Dermis blood vessel endothelial cell (primary cell): ENCODE measurements at places on chromosomes 4 and X. TPM values are rescaled to one million over a fixed set of nuclear protein-coding genes. Genes with fewer than 3 reads are reported as not detected.
A peak's percentile ranks its signal among the peaks of the same experiment; 100 is the strongest.

Gene MRPL1
- 33.2 and 40.5 TPM in 2 replicates for total RNA-seq

Gene CCNB3
- total RNA-seq = 0.88 TPM in 1 of 2 replicates, not detected in the other

Gene CLTRN
- total RNA-seq = 0.09 and 0.17 TPM in 2 replicates

Gene NUP62CL
- 0.23 TPM in 1 of 2 replicates, not detected in the other for total RNA-seq

DNA sequence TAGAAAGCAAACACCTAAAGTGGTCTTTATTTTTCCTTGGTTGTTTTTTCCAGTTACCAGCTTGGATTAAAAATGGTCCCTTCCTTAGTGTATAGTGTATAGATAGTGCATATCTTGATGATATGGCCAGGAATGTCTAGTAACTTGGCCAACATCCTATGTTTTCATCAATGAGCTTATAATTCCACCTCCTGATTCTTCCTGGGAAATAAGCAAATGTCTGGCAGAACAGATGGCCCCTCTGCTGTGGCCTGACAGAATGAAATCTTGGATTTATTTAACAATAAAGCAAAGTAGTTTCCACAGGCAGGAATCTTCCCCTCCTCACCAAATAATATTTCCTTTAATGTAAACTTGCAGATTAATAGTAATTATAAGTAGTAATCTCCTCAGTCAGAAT is 6.1 kb downstream of the SCARB2 start:
- no peak for DNase-seq

DNA sequence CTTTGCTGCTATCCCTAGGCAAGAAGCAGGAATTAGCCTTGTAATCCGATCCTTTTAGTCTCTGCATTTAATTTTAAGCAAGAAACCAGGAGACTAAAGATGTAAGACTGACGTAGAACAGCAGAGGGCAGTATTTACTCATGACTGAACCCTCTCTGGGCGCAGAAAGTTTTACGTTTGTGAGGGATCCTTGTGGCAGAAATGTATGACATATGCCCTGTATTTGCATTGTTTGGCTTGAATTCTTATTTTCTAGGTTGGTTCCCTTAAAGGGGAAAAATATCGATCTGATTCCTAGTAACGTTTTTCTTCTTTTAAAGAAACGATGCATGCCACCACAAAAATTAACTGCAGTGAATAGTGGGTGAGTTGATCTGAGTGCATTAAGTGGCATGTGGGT is 1.3 kb upstream of the FAT4 start:
- peak; percentile 94 for DNase-seq

DNA sequence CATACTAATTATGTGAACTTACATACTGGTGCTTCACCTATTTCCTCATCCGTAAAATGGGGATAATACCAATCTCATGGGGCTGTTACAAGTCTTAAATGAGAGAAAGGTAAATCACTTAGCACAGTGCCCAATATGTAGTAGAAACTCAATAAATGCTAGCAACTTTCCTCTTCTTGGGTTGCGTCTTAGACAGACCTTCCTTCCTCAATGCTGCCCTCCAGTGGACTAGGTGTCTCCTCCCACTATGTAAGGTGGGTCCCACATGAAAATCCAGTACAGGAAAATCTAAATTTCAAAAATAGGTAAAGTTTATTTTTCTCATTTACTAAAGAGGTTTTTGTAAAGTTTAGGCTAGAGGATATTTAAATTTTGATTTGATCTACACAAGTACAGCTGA is 20.6 kb downstream of the ZDHHC9 start:
- peak; percentile 70 for DNase-seq

- no peak for DNase-seq
Observed at GRCh38 chr4:151530230-151530629, 121.3 kb downstream of the FHIP1A start.

DNA sequence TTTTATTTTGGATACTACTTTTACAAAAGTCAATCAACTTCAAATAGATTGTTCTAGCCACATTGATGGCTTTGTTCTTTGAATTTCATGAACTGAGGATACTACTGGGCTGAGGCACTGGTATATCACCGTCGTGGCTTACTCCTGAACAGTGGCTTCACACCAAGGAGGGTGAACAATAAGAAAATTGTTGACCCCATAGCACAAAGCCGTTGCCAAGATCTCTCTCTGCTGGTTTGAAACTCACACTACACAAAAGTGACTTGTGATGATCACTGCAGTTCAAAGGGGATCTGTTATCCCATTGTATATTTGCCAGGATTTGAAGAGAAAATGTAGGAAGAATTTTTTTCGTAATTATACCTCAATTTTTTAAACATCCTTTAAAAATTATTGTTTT is 119.6 kb downstream of the PDLIM5 start:
- DNase-seq = no peak

GRCh38 chrX:155592331-155592730 is 20.4 kb downstream of the TMLHE start:
- DNase-seq = no peak

DNA sequence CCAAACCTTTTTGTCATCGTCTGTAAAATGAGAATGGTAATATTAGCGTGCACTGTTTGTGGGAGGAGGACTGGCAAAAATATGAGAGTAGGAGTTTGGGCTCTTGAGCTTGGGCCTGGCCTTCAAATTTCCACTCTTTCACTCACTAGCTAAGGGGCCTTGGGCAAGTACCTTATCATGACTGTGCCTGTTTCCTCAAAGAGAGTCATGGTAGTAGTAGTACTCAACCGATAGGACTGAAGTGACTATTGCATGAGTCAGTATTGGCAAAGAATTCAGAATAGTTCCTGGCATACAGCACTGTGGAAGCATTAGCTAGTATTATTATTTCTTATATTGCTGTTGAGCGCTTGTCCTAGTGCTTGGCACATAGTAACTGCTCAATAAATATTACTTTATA is 16.0 kb upstream of the RBM3 start:
- DNase-seq = peak; percentile 72

GRCh38 chr4:98794565-98795205 is 134.2 kb downstream of the EIF4E start:
- no peak for DNase-seq

DNA sequence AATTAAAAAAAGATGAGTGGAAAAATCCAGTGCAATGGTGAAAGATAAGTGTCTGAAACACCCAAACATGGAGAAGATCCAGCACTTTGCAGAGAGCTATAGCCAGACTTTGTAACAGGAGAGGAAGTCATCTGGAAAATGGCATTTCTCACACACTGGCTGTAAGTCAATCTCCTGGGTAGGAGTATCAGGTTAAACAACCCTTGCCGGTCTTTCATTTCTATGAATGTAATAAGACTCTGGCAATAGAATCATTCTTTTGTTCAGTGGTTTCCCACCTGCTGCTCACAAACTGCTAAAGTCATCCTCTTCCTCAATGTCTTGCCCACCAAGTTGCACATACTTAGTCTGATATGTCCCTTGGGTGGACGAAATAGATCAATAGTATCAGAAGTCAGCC is 94.0 kb upstream of the ATP8A1 start:
- DNase-seq = no peak

DNA sequence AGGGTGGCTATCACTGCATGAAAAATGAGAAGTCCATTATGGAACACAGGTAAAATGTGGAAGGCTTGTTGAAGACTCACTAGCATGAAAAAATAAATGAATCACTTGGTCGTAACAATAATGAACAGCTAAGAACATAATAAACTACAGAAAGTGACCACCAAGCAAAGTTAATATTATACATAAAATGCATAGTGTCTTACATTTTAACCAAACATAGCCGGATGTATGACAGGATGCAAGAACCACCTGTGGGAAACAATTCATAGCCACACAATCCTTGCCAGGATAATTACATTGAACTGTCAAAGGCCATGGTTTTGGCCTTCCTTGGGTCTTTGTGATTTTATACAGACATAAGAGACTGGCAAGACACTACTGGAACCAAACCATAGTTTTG is 81.9 kb upstream of the ATXN3L start:
- peak; percentile 14 for DNase-seq

DNA sequence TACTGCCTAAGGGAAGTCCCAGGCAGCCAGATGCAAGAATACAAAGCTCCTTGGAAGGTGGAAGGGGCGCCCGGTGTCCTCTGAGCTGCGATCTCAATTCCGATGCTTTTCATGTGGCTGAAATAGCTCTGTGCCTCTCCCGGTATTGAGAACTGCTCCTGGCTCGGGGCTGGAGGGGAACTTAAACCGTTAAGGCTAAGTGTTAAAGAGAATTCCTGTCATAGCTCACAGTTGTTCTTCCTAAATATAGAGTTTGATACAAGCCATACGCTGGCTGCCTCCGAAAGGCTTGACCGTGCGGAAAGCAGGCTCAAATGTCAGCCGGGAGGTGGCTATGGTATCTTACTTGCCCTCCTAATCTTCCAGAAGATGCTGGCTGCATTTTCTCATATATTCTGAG is at the start of gene SMPX:
SMPX (minus strand) TSS at position 157 of the 400 bp plus-strand sequence. CDS start 3,826 bp downstream, outside the sequence.
- DNase-seq = no peak

DNA sequence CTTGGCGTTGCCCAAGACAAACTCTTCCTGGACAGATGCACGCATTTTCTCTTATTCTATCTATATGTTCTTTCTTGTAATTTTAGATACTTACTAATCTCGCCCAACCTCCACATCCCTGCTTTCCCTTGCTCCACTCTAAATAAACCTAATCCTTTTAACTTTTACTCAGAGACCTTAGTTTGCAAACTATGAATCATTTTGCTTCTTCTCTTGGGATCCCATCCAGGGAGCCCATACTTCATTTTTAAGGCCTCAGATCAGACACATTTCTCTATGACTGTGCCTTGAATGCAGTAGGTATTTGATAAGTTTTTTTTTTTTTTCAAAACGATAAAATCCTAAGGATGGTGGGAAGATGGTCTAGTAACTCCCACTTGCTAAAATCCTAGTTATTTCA is 353.8 kb upstream of the HAND2 start:
- no peak for DNase-seq
